HuH-7 (cell line): ENCODE measurements at places on chromosomes 13 and 19.
A peak's percentile ranks its signal among the peaks of the same experiment; 100 is the strongest.

DNA sequence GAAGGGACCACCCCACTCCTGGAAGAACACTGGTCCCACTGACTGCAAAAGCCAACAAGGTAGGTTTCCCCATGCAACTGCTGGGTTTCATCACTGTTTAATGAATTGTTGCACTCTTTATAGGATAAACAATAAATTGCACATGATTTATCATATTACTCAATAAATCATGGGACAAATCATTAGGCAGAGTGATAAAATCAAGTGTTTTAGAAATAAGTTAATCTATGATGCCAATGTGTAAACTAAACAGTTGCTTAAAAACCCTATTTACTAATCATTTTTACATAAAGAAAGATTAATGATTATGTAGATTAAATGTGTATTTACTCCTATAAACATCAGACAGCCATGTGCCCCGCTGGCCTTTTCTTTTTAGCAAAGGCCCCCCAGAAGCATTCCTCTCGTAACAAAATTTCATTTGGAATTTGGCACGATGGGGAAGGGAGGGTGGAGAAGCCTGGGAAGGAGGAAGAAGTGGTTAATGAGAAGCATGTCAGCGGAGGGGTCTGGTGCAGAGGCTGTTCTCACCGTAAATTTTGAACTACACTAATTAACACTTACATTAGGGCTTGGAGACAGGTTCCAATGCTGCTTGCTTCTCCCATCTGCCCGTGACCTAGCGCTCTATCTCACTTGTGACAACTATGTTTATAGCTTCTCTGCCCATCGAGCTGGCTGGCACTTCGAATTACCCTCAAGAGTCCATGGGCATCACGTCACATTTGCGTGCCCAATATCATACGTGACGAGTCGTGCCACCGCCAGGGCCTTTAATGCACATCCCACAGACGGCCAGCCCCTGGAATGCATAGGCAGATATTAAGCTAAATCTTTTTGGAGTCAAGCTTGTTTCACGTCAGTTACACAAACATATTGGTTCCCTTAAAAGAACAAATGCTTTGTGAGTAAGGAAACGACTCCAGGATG is 357.7 kb upstream of the TSHZ3 start:
- no peak for DNase-seq

DNA sequence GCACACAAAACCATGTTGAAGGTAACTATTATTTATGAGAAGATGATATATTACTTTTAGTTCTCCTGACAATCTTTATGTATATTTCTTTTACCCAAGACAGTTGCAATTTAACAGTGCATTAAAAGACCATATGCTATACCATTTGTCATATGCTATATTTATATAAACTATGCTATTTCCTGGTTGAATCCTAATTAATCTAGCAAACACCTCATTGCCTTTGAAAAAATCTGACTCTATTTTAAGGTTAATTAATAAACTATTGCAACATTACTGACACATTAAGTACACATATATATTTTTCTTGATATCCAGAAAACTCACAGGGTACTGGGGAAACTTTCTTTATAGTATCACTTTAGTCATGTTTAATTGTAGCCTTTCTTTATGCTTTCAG is 649.4 kb upstream of the PCDH20 start:
- no peak for DNase-seq

DNA sequence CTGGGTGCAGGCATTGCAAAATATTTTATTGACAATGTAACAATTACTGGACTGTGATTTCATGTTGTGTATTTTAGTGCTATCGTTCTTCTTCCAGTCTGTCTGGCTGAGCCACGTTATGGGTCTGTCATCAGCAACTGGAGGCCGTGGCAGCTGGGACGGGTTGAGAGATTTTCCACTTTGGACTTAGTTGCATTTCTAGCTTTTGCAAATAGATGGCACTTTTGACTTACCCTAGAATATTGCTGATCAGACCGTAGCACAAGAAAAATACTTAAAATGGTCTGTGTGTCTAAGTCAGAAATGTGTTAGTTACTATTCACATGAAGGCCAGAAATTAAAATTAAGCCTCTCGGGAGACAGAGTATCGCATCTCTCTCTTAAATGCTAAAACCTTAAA is 211.1 kb downstream of the TEX29 start:
- DNase-seq, result peak; percentile 30

DNA sequence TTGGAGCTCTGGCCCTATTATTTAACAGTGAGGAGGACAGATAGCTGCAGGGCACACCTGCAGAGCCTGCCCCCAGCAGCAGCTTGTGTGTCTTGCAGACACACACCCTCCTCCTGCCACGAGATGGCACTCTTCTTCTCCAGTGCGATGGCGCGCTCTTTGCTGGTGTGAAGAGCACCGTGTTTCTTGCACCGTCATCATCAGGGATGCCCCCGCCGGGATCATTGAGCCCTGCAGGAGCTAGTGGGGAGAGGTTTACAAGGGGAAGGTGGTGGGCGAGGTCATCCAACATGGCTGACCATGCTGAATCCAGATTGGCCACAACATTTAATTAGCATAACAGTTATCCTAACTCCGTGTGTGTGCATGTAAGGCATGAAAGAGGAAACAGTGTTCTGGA is 105.6 kb downstream of the RAB20 start:
- peak; percentile 90 for DNase-seq

GRCh38 chr19:33740811-33741396 is 55.8 kb upstream of the KCTD15 start:
- peak; percentile 80 for DNase-seq

- no peak for DNase-seq
Measured at GRCh38 chr13:114146173-114146572, 13.8 kb upstream of the RASA3 start.

DNA sequence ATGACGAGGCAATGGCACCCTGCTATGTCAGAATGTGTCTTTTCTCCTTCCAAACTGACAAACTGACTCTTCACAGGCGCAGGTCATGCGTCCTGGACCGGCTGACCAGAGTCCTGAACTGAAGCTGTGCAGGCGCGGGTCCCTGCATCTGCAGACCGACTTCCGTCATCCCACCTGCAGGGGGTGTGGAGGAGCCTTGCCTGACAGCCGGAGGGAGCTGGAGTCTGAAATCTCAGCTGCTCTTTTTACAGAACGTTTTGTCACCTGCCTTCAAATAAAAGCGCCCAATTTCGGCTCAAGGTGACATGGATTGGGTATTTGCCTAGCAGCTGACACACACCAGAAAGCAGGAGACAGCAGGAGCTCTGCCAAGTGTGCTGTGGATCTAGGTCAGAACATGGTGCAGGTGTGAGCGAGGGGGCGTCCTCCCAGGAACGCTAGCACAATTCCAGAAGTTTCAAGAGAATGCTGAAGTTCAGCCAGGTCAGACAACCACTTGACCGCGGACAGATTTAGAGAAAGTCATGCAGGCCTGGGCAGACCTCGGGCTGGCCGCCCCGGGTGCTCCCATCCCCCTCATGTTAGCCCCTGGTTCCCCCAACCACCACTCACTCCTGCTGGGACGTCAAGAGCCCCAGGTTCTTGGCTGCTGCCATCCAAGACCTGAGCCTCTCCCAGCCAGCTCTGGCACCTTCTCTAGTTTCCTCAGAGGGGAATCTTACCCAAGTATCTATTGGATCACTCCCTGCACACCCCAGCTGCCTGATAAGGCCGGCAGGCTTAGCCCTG is 32.8 kb downstream of the ELL start:
- DNase-seq, result peak; percentile 80

DNA sequence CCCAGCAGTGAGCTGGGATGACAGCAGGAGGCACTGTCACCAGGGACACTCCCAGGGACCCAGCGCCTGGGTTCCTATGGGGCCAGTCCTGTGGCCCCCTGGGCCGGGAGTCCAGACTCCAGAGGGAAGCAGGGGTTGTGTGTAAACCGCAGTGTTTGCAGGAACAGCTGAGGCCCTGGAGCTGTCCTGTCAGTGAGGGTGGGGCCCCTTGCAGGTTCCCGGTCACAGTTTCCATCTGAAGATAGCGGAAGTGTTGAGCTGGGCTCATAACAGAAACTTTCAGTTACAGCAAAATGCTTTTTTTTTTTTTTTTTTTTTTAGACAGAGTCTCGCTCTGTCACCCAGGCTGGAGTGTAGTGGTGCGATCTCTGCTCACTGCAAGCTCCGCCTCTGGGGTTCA is 17.7 kb upstream of the CSNK1G2 start:
- no peak for DNase-seq

GRCh38 chr13:76048675-76049375 is 412.7 kb downstream of the LMO7 start:
- DNase-seq, result no peak

DNA sequence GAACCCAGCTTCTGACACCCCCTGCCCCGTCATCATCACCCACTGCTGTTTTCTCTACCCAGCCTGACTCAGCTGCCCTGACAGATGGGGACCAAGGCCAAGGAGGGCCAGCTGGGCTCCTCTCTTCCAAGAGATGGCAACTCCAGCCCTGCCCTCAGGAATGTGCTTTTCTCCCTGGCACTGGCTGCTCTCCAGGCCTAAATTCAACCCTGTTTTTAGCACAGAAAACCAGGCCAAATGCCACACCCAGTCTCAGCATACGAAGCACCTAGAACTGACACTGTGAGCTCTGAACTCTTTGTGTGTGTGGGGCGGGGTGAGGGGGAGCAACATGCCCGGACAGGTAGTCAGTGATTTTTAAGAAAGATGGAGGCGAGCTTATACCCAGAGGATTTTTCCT is 23.4 kb upstream of the IGFL1 start:
- no peak for DNase-seq

GRCh38 chr19:52613299-52613906 is 24.8 kb downstream of the ZNF83 start:
- DNase-seq, result no peak

DNA sequence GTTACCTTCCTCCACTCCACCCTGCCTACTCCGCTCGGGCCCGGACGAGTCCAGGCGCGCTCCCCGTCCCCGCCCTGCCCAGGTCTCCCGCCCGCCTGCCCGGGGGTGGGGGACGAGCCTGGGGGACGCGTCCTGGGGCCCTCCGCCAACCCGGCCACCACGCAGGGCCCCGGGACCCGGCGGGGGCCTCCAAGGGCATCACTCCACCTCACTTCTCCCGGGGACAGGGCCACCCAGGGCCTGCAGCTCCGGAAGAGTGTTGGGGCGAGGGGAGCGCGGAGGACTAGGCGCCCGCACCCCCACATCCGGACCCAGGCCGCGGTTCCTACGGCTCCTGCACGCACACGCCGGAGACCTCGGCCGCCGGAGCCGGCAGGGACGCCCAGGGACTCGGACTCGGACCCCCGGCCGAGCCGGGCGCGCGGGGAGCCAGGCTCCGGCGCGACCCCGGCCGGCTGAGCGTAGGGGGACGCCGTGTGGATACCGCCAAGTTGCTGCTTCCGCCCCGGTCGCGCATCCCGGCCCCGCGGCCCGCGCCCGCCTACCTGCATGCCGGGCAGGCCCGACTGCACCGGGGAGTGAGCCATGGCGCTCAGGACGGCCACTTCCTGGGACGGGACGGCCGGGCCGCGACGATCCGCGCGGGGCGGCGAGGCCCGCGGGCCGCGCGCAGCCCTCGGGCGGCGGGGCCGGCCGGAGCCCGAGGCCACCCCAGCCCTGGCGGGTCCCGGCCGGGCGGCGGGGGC is 534 bp downstream of the STK24 start:
- no peak for DNase-seq

- no peak for DNase-seq
Measured at GRCh38 chr13:94608586-94608985, 6.9 kb downstream of the GPR180 start.

- DNase-seq, result no peak
Measured at GRCh38 chr13:51684076-51684475, 99.8 kb downstream of the WDFY2 start.

DNA sequence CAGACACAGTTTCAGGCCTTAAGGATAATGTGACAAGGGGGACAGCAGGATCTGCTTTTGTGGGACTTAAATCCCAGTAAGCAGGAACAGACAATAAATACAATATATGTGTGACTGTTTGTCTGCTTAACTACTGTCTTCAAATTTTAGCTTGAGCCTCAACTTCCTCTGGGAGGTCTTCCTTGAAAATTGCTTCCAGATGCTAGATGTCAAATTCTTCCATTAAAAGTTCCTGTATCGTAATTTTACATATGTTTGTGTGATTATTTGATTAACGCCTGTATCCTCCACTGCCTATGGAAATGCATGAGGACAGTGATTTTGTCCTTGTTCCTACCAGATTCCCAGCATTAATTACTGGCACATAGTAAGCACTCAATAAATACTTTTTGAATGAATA is 385.5 kb downstream of the NDFIP2 start:
- no peak for DNase-seq

GRCh38 chr19:5466072-5466471 is 10.9 kb downstream of the ZNRF4 start:
- no peak for DNase-seq

GRCh38 chr13:46495651-46496050 is 57.3 kb upstream of the LRCH1 start:
- DNase-seq, result no peak

DNA sequence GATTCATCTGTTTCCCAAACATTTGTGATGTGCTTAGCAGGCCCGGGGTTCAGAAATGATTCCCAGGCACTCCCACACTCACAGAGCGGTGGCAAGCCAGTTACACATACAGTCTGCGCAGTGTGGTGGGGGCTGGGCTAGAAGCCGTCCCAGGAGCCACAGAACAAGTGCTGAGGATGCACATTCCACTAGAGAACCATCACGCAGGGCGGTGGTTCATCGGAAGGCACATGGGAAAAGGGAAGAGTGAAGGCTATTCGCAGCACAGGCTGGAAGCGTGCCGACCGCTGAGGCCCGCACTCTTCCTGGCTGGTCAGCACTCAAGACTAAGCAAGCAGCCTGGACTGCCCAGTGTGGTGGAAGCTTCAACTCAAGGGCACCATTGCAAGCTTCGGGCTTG is 126.3 kb upstream of the SLC7A1 start:
- no peak for DNase-seq

- no peak for DNase-seq
Measured at GRCh38 chr19:46692918-46693722, 23.8 kb downstream of the PRKD2 start.

DNA sequence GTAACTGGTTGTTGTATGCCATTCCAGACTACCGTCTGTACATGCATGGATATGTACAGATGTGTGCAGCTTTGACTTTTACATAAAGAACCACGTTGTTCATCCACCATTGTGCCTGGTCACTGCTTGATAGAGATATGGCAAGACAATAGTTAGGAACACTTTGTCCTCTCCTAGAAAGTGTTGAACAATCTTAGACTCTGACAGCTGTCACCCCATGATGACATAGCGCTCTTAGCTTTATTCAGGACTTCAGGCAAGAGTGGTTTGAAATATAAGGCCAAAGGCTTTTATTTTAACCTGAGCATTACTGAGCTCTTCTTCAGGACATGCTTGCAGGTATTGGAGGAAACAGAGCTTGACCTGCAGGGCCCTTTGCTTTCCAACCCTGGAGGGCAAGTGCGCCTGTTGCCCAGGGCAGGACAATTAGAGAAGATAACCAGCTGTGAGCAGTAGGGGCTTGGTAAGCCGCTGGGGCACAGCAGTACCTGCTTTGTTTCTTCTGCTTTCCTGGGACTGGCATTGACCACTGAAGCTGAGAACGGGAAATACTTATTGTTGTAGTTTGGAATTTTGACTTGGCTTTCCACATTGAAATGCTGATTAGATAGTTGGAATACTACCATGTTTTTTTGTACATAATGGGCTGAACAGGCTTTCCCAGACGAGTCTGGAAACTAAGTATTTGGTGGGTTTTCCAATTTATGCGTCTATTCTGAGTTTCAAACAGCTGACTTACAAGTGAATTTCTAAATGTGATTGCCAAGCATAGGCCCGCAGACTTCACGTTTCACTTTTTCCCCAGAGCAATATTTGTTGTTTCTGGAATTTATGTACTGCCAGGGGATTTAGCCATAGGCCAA is 51.1 kb downstream of the GARRE1 start:
- DNase-seq, result no peak
